CD4-positive, alpha-beta T cell treated with Interferon gamma for 1 hour (primary cell): ENCODE measurements at places on chromosomes 6 and 20.

- DNase-seq, result no peak
These were observed 6.1 kb downstream of the MRS2 start for GRCh38 chr6:24408719-24409410.

DNA sequence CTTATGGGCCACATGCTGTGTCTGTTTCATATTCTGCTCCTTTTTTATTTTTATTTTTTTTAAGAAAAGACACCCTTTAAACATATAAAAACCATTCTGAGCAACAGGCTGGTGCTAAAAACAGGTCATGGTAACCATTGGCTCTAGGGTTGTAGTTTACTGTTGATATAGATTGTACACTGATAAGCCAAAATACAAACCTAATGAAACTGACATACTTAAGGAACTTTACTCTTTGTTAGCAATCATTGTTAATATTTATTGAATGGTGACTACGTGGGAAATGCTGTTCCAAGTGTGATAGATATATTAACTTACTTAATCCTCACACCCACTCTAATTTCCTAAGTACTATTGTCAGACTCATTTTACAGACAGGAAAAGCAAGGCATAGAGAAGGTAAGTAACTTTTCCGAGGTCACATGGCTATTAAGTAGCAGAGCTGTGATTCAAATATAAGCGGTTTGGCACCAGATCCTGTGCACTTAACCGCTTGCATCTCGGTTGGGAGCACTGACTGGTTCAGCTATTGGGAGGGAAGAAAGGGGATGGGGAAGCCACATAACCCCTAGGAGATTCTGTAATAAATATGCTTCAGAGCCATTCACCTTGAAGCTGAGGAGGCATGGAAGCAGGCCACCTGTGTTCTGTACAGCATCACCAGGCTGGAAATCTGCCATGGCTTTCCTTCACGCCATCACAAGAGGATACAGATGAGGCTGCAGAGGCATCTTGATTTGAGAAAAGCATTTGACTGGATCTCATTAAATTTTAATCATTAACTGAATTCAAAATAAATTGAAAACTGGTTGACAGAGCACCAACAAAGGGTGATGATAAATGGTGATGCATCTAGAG, 4.9 kb downstream of the TRAF3IP2 start:
- DNase-seq, result no peak

GRCh38 chr6:84447651-84448050, 220.2 kb upstream of the CEP162 start:
- no peak for DNase-seq

DNA sequence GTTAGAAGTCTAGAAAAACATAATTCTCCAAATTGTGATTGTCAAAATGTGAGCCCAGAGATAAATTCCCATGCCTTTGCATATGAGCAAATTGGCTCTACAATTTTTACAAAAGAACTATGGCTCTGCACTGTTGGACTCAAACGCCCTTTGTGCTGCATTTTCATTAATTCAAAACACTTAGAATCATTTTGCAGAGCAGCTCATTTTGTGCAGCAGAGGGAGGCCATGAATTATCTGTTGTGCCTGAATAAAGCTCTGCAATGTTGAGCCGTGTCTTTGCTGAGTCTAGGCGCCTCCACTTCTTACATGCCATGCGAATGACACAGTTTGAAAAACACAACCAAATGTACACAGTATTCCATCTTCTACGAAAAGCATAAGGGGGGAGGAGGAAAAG, 230.2 kb downstream of the PRKN start:
- no peak for DNase-seq

GRCh38 chr6:122669868-122670267, 59.7 kb downstream of the PKIB start:
- DNase-seq, result no peak

DNA sequence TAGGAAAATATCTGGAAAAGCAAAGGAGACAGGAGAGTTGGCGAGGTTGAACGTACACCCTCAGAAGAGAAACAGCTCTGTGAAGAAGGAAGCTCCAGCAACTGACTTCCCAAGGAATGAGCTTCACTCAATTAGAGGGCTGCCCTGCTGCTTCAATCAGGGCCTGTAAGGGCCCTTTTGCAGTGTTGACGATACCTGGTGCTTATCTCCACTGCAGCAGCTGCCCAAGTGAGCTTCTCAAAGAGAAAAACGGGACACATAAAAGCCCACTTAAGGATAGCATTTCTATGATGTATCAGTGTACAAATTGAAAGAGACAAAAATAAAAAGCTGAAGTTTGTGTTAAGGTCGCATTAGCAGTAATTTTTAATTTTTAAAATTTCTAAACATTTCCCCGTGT, 16.4 kb downstream of the SEC63 start:
- DNase-seq, result no peak

DNA sequence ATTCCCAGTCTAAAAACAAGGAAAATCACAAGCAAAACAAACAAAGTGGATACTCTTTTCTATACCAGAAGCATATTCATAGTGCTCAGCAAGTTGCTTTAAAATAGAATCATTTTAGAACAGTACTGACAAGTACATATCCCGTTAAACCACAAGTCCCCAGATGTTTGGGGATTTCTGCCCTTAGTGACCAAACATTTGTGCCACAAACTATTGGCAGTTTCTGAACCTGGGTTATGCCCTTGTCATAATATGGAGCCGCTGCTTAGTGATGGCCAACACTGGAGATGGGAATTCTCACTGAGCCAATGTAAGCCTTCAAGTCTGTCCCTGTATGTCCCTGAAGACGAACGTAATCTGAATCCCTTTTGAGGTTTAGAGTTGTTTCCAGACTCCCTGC, 436.7 kb upstream of the JAG1 start:
- no peak for DNase-seq

DNA sequence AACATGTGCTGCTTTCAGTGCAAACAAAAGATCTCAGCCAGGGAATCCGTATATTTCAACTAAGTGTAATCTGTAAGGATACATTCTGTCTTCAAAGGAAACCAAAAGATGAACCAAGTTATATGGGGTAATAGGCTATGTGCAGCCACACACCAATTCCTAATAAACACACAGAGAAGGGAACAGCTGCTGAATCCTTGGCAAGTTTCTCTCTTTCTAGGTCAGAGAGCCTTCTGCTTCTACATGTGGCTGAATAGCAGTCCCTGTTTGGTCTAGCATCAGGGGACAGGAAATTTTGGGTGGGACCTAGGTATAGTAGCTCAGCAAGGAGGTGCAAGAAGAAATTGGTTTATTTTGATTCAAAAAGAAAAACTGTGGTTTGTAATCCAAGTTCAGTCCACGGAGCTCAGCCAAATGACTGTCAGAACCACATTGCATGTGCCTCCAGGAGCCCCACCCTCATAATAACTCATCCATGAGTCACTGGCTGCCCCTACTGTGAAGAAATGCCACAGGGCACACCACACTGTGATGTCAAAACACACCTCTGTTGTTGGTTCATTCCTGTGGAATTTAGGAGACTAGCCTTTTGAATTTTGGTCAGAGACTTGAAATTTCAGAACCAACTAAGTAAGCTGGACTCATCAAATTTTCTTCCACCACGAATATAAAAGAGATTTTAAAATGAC, 21.1 kb downstream of the SPTLC3 start:
- no peak for DNase-seq

- no peak for DNase-seq
These were observed 5.5 kb upstream of the PABPC1L start for GRCh38 chr20:44904377-44904776.

DNA sequence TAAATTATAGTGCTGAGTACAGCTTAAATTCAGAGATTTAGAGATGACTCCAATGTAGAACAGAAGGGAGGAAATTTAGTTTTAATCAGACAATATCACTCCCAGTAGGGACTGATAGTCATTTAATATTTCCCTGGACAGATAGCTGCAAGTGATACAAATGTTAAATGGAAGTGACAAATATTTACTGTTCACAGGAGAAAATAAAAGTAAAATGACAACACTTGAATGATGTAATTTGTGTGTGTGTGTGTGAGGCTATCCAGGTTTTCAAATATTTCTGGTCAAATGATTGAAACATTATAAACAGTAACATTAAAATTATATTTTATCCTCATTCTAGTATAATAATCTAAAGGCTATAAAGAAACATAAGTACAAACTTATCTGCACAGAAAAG, 220.3 kb upstream of the THEMIS start:
- DNase-seq, result no peak

DNA sequence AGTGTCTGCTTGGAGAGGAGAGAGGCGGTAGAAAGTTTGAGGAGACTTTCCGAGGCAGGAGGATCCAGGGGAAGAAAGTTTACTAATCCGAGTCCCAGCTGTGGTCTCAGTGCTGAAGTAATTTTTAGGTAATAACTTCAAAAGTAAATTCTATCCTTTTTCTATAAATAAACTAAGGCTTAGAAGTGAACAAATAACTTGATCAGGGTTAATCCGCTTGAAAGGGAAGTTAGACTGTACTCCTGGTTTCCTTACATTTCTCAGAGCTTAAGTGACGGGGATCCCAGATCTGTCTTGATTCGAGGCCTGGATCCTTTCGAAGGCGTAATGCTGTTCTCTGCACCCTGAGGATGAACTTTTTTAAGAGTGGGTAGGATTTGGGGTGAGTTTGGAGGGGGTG, 2.6 kb downstream of the STK35 start:
- DNase-seq, result no peak

GRCh38 chr6:37123957-37124729, 45.8 kb upstream of the PIM1 start:
- no peak for DNase-seq

DNA sequence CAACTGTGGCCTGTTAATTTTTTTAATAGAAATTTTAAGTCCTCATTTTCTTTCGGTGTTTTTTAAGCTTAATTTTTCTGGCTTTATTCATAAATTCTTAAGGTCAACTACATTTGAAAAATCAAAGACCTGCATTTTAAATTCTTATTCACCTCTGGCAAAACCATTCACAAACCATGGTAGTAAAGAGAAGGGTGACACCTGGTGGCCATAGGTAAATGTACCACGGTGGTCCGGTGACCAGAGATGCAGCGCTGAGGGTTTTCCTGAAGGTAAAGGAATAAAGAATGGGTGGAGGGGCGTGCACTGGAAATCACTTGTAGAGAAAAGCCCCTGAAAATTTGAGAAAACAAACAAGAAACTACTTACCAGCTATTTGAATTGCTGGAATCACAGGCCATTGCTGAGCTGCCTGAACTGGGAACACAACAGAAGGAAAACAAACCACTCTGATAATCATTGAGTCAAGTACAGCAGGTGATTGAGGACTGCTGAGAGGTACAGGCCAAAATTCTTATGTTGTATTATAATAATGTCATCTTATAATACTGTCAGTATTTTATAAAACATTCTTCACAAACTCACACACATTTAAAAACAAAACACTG, 10.1 kb downstream of the HFE start:
- DNase-seq, result peak; percentile 59

- DNase-seq, result peak; percentile 8
These were observed 66.0 kb downstream of the ZBTB2 start for GRCh38 chr6:151325075-151326050.

DNA sequence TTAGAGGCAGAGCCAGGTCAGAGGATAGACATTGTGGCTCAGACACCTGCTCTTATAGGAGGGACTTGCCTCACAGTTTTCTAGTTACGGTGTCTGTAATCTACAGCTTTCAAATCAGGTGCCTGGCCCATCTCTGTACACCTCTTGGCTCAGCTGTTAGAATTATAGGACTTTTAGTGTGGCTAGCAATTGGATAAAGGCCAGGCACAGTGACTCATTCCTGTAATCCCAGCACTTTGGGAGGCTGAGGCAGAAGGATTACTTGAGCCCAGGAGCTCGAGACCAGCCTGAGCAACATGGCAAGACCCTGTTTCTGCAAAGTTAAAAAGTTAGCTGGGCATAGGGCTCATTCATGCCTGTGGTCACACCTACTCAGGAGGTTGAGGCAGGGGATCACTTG, 20.0 kb downstream of the BRPF3 start:
- DNase-seq, result no peak

DNA sequence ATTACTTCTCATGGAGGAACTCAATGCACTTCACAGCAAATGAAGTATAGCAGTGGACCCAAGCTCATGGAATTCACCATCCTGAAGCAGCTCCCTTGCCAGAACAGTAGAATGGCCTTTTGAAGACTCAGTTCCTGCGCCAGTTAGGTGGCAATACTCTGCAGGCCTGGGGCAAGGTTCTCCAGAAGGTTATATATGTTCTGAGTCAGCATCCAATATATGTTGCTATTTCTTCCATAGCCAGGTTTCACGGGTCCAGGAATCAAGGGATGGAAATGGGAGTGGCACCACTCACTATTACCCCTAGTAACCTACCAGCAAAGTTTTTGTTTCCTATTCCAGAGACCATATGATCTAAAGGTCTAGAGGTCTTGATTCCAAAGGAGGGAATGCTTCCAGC, 56.4 kb upstream of the CNKSR3 start:
- no peak for DNase-seq

- DNase-seq, result peak; percentile 33
These were observed 828 bp upstream of the SULF2 start for GRCh38 chr20:47785854-47786764.

DNA sequence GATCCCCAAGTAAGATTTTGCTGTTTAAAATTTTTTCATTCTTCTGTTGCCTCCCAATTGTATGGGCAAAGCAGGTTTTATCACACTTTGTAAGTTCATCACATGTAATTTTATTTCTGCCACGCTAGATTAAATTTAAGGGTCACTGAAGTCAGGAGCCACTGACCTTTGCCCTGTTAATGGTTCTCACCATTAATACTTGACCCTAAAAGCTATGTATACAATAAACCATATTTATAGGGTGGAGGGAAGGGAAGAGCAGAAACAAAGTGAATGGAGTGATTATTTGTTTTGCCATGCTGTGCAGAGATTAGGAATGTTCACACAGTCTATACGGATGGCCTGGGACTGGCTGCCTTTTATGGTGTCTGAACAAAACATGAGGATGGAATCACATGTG, 186.7 kb downstream of the BMP2 start:
- DNase-seq, result no peak

DNA sequence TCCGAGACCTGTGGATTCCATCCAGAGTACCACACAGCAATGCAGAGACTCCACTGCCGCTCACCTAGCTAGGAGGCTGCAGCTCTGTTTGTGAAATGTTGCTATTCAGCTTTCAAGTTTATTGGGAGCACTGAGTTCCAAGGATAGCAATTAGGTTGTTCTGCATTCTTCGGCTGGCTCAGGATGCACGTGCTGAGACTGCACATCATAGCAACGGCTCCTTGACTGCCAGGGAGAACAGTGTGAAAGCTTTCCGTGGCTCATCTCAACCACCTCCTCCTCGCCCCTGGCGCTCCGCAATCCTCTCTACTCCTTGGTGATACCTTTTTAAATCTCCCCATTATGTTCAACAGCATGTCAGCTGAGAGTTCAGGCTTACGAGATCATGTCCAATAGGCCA, 116.6 kb downstream of the TSHZ2 start:
- DNase-seq, result no peak

GRCh38 chr6:121086876-121087275, 247.4 kb downstream of the TBC1D32 start:
- no peak for DNase-seq

DNA sequence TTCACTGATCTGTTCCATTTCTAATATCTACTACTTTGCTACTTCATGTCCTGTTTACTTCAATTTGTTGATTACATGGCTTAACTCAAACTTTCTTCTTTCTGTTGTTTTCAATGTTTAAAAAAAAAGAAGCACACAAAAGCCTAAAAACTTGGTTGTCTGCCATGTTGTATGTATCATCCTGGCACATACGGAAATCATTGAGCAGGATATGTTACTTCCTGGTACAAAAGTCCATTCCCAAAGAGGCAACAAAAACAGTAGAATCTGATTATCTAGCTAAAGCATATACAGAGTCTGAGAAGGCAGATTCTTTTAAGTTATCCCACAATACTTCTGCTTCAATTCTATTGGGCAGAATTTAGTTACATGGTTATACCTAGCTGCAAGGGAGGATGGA, 14.5 kb upstream of the COL12A1 start:
- no peak for DNase-seq

- no peak for DNase-seq
These were observed 30.6 kb upstream of the FOXC1 start for GRCh38 chr6:1579096-1579495.
